ENCODE measurements at places on chromosomes 11 and 22. TPM values are rescaled to one million over a fixed set of nuclear protein-coding genes. Genes with fewer than 3 reads are reported as not detected.

Gene LGALS12
- total RNA-seq, result not detected

Gene MRGPRX3
- total RNA-seq, result not detected

Gene RNF214
- 37.9 TPM for total RNA-seq

Gene OR5L1
- not detected for total RNA-seq

Gene SORL1
- 116 TPM for total RNA-seq

Gene SYT7
- total RNA-seq, result 23.5 TPM

Gene ANO9
- total RNA-seq, result not detected

Gene MMP7
- not detected for total RNA-seq

Gene C11orf24
- total RNA-seq, result 15.3 TPM

Gene LRRC74B
- 0.31 TPM for total RNA-seq

Gene SIPA1
- total RNA-seq, result 4.4 TPM

Gene FEN1
- total RNA-seq, result 13.1 TPM

Gene SWAP70
- total RNA-seq, result 13.1 TPM

Measured in parietal lobe (tissue), 2 donors.